ENCODE measurements at places on chromosomes 2 and 18. TPM values are rescaled to one million over a fixed set of nuclear protein-coding genes. Genes with fewer than 3 reads are reported as not detected.

Gene CNRIP1
- 21.4 TPM for polyA plus RNA-seq

Gene CFAP65
- not detected for polyA plus RNA-seq

Gene PLCL1
- polyA plus RNA-seq = 0.93 TPM

DNA sequence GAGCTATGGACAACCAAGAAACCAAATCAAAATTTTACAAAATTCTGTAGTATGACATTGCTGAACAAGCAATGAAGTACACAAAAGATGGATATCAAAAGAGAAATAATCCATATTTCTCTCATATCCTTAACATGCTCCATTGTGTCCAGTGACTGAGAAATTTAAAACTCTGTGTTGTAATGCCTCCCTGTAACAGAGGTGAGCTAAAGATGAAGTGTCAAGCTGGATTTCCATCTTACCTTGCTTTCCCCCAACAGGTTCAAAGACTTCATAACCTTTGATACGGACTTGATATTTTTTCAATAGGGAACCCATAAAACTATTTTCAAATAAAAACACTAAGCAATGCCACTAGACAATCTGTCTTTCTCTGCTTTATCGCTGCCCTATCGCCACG, 95.7 kb upstream of the SERTAD2 start:
- no peak for DNase-seq

DNA sequence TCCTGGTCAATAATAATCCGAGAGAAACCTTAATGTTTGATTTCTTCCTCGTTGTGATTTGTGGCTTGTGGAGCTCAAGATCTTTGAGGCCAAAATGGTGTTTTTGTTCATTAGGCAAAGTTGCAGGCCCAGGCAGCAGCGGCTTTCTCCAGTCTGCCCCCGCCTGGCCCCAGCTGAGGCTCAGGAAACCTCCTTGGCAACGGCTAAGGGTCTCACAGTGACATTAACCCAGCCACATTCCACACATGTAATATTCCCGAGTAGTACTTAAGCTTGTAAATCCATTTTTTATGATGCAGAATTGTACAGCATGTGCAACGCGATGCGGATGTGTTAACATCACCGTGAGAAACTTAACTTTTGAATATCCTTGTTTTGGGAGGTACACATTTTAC, 200.1 kb downstream of the BCL11A start:
- DNase-seq = no peak

DNA sequence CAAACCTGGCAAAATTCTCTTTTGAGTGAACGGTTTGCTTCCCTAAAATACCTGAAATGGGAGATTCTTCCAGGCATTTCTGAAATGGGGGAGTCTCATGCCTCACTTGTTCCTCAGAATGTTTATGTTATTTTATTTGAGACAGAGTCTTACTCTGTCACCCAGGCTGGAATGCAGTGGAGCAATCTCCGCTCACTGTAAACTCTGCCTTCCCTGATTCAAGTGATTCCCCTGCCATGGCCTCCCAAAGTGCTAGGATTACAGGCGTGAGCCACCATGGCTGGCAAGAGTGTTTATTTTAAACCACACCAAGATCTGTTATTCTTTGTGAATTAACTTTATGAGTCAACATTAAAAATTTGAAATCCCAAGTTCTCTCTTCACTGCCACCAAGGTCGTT, 6.4 kb upstream of the FHL2 start:
- DNase-seq = no peak

DNA sequence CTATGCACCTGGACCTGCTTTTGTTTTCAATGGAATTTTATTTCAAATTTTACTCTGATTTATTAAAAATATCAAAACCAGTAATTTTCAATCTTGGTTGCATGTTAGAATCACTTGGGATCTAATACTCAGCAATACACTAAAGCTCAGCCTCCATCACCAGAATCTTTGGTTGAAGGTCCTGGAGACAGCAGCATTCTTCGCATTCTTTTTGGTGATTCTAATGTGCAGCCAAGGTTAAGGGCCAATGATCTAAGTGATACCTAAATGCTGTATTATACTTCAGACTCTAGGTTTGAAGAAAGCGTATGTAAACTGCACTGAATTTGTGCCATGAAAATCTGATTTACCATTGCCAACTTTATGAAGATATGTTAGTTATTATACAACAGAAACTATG, 493.1 kb downstream of the XIRP2 start:
- DNase-seq = no peak

DNA sequence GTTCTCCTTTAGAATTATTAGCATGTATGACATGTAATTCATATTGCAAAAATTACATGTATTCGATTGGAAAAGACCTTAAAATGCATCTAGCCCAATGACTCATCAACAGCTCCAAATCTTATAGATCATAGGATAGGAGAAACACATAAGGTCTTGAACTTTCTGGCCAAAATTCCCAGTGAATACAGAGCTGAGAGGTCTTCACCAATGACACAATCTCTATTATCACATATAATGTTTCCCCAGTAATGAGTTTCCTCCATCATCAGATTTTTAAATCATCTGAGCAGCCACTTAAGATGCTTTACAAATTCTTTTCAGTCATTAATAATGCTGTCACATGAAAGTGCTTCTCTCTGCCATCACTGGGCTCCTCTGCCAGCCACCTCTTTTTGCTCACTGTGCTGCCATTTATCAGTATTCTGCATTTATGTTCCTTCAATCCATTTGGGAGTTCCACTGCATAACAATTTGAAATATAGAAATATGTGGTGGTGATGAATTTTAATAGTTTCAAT, 804.9 kb downstream of the SUCLG1 start:
- no peak for DNase-seq

GRCh38 chr2:230540332-230540731, 124.3 kb downstream of the SP100 start:
- DNase-seq = no peak

DNA sequence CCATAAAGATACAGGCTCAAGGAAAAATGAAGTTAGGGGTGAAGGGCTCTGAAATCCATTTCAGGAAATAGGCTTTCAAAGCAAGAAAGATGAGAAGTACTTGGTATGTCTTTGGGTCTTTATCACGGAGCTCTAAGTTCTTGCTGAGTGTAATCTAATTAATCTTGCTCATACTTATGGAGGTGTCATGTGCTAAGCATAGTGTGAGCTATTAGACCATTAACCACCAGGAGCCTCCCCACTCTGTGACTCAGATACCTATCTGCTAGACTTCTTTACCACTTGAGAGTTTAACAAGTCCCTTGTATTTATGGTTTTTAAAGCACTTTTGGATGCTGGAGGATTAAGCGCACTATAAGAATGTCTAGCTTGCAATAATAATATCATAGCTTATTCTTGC, 678.7 kb downstream of the EPHA4 start:
- DNase-seq = no peak

- no peak for DNase-seq
These were observed 109.3 kb upstream of the LINC00305 start for GRCh38 chr18:64258111-64258650.

GRCh38 chr2:161265874-161266273, 42.4 kb upstream of the PSMD14 start:
- no peak for DNase-seq

DNA sequence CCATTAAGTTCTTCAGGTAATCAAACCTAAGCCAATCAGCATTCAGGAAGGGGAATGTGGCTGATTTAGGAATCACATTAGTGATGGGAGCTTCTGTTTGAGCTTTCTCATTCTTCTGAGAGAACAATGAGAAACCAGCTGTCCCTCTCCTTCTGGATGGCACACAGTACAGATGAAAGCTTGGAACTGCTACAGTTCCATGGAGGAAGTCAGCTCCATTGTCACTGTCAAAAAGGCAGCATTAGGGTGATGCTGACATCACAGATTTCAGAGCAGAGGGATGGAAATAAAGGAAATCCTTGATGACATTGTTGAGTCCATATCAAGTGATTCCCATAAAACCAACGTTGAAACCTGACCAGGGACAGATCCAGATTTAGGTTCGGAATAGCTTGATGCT, 36.1 kb upstream of the ACYP2 start:
- DNase-seq = no peak

- no peak for DNase-seq
These were observed 21.8 kb downstream of the TNFAIP6 start for GRCh38 chr2:151379169-151379568.

DNA sequence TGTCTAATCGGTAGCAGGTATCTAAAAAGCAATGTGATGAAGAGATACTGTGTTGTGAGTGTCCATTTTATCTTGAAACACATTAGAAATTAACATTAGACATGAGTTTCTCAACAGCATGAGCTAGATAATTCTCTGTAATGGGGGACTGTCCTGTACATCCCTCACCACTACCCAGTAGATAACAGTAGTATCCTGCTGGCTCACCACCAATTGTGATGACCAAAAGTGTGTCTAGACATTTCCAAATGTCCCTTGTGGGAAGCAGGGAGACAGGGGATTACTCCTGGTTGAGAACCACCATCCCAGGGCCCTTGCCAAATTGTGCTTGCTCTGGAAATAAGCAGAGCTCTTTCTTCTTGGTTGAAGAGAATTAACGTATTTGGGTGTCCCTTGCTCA, 239.3 kb downstream of the IRS1 start:
- DNase-seq = no peak

GRCh38 chr2:239938651-239939486, 86.3 kb downstream of the NDUFA10 start:
- DNase-seq = no peak
